ENCODE measurements at places on chromosomes 12 and 14.

DNA sequence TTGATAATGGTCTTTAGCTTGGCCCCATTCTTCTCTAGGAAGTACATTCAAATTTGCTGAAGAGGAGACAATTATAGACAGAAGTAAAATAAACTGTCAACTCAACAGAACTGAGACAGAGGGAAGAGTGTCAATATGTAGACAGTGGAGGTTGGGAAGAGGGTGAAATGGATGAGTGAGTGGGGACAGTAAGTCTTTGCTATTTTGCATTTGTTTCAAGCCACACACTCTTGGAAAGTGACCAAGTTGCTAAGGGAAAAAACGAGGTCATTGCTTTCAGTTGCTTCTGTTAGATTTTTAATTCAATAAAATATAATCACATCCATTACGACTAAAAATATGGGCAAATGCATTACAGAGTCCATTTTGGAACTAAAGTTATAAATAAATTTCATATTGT lies 47.8 kb downstream of the BTBD7 start:
- peak; percentile 70 for DNase-seq

DNA sequence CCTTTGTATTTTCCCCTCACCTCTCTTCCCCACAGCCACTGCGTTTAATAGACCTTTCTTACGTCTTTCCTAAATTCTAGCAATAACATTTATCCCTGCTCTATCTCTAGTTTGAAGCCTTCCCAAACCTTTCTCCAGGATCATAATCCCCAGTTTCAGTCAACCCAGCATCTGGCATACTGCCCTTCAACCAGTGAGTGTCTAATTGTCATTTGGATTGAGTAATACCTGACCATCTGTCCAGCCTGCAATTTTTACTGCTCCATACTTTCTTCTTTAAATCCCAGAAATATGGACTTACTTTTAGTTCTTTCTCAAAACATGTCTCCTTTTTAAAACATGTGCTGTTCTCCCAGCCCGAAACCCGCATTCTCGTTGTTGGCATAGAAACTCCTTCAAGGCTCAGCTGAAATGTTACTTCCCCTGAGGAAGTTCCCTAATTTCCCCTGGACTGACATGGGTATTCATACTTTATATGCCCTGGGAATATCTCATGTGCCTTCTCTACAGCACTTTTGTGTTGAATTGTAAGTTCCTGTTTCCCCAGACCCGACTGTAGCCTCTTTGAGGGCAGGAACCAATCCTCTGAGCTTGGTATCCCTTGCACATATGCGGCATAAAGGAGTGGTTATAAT lies 65.1 kb upstream of the ETV6 start:
- DNase-seq = peak; percentile 23

DNA sequence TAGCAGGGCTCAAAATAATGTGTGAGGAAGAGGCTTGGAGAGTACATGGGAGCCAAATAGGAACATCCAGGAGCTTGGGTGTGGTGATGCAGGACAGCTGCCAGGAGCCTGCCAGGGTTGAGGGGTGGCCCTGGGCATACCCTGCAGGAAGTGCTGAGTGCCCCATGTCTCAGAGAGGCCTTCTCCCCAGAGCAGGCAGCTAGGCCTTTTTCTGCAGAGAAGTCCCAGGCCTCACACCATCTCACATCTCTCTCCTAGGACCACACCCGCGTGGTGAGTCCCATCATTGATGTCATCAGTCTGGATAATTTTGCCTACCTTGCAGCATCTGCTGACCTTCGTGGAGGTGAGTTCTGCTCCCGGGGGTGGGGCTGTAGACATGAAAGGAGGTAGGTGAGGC lies 66.9 kb downstream of the ERH start:
- DNase-seq = no peak

DNA sequence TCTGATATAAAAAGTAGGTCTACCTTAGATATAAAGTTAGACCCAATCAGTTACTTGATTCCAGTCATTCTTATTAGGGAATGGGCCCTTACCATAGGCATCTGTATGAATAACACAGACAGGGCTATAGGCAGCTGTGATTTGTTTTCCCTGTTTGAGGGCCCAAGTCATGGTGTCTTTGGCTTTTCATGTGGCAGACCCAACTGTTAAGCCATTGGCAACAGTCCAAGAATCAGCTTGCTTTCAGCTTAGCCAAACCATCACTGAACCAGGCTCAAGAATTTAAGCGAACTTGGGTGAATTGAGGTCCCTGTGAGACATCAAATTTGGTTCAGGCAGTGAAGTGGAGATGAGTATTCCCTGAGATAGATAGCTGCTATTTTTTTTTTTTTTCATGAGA lies 111.2 kb downstream of the LRRIQ1 start:
- DNase-seq = no peak
